ENCODE measurements at places on chromosomes 2 and 18.

- no peak for DNase-seq
Observed at GRCh38 chr2:134368009-134368817, 114.3 kb downstream of the MGAT5 start.

- no peak for DNase-seq
Observed at GRCh38 chr2:17756668-17757067, 2.7 kb downstream of the GEN1 start.

DNA sequence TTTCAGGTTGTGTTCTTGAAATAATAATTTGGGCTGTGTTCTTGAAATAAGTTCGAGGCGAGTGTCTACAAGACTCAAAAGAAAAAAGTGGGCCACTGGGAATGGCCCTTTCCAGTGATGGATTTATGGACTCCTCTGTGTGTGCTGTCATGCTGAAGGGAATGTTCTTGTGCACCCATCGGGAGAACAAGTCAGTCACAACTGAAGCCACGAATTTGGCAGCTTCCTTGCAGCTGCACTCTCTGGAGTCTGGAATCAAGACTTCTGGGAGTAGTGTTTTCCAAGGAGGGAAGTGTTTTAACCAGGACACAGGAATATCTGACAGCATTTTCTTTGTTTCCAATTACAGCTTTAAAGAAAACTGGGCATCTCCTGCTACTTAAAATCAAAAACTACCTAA, 620 bp downstream of the SLC14A1 start:
- no peak for DNase-seq

DNA sequence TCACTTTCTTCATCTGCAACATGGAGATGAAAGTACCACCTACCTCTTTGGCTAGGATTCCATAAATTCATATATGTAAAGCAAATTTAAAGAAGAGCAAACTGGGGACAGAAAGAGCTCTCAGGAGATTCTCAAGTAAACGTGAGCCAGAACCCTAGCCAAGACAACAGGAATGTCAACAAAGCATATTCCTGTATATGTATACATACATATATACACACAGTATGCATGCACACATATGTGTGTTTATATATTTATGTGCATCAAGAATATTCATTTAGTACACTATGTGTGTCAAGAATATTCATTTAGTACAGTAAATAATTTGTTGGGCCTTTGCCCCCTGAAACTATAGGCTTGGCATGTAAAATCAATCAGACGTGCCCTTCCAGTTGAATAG, 574.4 kb upstream of the KLHL29 start:
- no peak for DNase-seq

GRCh38 chr2:152418688-152419087, 83.7 kb downstream of the FMNL2 start:
- DNase-seq, result no peak

DNA sequence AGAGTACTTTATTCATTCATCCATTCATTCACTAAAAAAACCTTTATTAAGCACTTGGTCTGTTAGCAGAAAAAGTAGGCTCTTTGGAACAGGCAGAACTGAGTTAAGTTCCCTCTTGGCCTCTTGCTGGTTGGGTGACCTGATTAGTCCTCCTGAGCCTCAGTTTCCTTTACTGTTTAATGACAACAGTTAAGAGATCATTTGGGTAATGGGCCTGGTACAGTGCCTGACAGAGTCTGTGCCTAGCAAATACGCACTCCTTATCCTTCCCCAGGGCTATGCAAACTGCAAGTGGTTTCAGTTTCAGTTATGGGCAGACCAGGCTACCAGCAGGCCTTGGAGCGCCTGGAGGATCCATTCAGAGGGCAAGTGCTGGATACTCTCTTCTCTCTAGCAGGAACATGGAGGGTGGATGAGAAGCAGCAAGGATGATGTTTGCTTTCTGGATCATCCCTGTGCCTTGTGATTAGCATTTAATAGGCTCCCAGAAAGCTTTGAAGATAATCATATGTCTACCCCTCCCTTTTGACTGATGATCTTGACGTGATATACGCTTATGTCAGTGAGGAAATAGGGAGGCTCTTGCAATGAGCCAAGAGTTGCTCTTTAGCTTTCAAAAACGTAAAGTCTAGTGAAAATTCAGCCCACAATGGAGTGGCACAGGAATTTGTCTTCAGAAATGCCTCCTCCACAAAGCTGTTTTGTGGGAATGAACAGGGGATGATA, 12.4 kb upstream of the TAF1B start:
- no peak for DNase-seq

DNA sequence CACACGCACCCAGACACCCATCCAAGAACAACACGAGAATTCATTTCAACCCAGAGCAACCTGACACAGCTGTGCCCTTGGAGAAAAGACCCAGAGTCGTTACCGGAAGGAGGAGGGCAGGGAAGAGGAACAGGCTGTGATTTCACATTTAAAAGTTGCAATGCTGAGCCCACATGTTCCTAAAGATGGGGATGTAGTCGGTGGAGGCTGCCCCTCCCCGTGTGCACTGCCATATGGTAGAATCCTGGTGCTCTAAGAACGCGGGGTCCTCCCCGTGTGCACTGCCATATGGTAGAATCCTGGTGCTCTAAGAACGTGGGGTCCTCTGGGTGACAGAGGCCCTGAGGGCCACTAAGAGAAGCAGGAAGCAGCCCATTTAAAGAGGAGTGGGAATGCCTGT, 10.9 kb downstream of the MTERF4 start:
- DNase-seq, result no peak

GRCh38 chr18:58905777-58906428, 41.2 kb downstream of the ZNF532 start:
- no peak for DNase-seq

DNA sequence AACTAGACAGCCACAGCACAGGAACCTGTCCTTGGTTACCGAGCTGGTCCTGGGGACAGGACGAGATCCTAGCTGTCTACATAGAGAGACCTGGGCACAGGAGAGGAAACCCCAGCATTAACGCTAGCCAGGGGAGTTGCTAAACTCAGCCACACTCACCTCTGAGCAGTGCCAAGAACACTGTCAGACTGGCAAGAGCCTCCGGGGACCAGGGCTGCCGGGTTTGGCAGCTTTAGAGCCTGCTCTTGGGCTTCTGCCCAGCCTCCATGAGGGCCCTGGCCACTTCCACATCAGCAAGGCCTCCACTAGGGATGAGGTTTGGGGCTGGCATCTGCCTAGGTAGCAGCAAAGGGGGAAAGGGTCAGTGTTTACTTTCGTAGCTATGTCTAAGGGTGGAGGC, 6.7 kb downstream of the TMBIM1 start:
- DNase-seq, result no peak

DNA sequence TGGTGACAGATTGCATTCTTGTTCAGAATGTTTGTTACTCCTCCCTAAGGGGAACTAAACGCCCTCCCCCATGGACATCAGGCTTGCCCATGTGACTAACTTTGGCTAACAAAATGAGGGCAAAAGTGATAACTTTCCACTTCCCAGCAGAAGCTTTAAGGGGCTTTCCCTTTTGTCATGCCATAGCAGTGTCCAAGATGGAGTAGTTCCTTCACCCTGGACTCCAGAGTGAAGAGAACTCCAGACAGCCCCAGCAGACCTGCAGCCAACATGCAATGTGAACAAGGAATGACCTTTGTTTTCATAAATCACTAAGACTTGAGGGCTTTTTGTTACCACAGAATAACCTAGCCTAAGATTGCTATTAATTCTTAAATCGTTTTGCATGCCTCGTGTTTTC, 163.5 kb downstream of the ZEB2 start:
- DNase-seq, result no peak

DNA sequence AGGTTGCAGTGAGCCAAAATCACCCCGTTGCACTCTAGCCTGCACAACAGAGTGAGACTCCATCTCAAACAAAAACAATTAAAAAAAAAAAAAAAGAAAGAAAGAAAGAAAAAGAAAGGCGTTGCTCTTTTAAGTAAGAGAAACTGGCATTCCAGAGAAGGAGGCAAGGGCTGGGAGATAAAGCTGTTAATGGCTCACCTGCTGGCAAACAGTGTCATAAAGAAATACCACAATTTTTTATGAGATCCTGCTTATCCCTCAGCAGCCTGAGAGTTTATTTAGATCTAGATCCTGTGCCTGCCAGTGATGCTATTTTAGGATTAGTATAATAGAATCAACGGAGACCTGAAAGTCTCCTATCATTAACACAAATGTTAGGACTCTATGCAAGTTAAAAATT, 16.3 kb downstream of the SLC19A3 start:
- no peak for DNase-seq
